AG08396 (cell line): ENCODE measurements at places on chromosomes 7 and 10.

GRCh38 chr7:111556977-111557376, 5.3 kb downstream of the IMMP2L start:
- no peak for DNase-seq

- no peak for DNase-seq
Observed at GRCh38 chr7:50272808-50273207, 31.7 kb upstream of the IKZF1 start.

DNA sequence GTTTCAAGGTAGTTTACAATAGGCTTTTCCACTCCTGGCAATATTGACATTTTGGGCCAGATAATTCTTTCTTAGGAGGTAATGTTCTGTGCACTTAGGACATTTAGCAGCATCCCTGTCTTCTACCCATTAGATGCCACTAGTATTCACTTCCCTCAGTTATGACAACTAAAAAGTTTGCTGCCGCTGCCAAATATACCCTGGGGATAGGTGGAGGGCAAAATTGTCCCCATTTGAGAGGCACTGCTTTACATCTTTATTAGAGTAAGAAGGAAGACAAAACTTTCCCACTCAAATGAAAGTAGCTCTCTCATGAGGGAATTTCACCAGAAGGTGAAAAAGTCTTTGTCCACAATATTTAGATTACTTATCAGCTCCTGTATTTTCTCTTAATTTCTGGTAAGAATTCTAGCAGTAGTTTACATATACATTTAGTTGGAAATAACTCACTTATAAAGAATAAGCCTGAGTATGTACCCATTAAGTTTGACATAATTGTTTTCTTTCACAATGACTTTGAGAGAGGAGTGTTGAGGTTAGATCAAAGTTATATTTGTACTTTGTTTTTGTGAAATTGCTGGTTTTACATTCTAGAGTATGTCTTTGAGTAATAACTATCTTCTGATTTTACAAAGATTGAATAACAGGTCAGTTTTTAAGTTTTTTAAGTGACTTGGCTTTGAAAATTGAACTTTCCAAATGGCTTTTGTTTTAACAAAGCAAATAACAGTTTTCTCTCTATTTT, 46.0 kb downstream of the HELLS start:
- DNase-seq: no peak

DNA sequence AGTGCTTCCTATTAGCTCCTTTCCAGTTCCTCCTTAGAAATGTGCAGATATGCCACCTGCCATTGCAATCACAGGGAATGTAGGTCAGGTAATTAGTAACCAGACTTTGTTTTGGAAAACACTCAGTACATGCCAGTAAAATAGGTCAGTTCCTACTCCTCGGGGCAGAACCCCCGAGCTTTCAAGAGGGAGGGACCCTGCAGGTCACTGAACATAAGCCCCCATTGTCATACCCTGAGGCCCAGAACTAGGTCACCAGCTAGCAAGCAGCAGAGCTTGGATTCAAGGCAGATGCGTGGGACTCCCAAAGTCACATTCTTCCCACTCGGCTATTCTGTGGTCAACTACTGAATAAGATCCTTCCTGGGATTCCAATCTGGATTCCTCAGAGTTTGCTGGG, 104.8 kb downstream of the PPP1R3C start:
- no peak for DNase-seq

- no peak for DNase-seq
Observed at GRCh38 chr10:70334526-70335245, 47.7 kb downstream of the LRRC20 start.

DNA sequence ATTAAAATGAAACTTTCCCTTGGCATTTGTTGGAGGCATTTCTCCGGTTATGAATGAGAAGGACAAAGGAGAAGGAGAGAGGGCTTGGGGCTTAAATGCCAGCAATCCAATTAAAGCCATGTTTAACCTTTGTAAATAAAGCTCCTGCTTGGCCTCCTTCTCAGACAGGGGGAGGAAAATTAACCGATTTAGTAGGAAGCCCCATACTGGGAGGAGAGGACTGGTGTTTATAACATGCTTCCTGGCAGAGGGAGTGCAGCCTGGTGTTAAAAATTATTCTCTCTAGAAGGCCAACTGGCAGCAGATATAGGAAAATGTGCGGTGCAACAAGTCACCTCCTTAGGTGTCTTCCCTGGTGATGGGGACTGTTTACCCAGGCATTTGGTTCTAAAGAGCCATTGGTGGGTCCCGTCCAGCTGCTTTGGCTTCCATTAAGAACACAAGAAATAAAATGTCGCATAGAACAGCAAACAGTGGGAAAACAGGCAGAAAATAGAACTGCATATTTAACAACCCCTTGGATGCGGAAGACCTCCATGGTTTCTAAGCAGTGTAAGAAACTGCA, 846.5 kb downstream of the TYW1 start:
- DNase-seq: no peak

DNA sequence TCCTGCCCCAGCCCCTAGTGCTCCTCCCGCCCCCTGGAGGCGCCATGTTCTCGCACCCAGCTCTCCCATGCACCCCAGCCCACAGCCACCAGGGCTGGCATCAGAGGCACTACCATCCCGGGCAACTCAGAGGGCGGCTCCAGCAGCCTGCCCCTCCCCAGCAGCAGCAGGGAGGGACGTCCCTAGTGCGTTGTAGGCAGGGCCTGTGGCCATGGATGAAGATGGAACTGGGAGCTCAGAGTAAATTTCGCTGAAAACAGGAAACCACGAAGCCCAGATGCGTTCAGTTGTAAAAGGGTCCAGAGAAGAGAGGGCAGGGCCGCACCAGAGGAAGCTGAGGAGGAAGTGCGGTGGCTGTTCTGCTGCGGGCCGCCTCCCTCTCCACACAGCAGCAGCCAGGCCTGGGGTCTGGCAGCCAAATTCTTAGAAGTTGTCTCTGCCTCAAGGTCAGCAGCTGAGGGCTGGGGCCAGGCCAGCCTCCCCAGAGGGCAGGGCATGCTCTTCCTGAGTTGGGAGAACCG, 24.6 kb downstream of the VSIR start:
- DNase-seq: peak; percentile 34

DNA sequence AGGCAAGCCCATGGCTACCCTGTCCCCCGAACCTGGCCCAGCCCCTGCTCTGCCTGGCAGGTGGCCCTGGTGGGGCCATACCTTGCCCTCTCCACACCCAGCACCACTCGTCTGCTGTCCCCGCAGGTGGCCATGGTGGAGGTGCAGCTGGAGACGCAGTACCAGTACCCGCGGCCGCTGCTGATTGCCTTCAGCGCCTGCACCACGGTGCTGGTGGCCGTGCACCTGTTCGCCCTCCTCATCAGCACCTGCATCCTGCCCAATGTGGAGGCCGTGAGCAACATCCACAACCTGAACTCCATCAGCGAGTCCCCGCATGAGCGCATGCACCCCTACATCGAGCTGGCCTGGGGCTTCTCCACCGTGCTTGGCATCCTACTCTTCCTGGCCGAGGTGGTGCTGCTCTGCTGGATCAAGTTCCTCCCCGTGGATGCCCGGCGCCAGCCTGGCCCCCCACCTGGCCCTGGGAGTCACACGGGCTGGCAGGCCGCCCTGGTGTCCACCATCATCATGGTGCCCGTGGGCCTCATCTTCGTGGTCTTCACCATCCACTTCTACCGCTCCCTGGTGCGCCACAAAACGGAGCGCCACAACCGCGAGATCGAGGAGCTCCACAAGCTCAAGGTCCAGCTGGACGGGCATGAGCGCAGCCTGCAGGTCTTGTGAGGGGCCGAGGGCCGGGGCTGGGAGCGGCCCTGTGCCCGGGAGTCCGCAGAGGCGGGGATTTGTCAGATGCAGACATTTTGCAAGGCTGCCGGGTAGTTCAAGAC, 13.2 kb downstream of the ORAI2 start:
- no peak for DNase-seq

DNA sequence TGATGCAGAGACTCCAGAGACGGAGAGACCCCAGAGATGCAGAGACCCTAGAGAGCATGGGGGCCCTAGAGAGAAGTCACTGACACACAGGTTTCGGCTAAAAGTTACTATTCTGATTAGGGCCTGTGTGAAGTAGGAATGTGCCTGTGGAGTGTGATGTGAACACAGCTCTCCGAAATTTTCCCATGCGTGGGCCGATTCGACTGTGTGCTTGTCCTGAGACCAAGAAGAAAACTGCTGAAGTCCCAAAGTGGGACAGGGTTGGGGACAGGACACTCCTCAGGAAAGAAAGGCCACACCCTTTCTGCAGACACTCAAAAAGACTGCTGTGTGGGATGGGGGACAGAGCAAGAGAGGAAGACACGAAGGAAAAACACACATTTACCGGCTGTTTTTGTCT, 533.5 kb downstream of the PTPRN2 start:
- DNase-seq: no peak

DNA sequence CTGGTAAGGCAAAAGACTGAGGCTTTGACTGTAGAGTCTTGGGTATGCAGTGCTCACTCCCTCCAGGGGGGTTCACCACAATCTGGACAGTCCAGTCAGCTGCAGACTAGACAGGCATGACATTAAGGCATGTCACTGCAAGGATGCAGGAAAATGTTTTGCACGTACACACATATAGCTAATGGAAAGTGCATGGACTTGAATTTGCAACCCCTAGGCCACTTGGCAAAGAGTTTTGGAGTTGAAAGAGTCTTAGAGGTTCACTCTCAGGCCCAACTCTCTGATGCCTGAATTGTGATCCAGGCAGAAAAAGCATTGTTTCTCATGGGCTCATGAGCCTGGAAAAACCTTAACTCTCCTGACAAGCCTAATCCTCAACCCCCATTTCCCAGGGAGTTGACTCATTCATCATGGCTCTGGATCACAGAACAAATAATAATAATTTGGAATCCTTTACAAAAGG, 51.9 kb downstream of the LAMB4 start:
- DNase-seq: no peak

- no peak for DNase-seq
Observed at GRCh38 chr7:116955801-116956476, 2.6 kb downstream of the ST7 start.

DNA sequence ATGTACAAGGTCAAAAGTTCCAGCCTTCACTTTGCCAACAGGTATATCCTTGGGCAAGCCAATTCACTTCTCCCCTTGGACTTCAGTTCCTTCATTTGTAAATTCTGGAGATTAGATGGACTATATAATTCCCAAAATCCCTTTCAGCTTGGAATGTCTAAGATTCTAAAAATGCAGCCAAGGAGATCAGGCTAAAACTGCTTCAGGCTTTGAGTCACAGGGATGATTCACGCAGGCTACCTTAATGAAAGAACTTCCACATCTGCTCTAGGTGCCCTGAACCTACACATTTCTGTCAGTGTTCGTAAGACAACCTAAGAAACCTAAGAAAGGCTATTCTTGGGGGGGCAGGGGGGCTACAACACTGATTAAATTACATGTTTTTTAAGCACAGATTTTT, 7.1 kb downstream of the CPVL start:
- no peak for DNase-seq

DNA sequence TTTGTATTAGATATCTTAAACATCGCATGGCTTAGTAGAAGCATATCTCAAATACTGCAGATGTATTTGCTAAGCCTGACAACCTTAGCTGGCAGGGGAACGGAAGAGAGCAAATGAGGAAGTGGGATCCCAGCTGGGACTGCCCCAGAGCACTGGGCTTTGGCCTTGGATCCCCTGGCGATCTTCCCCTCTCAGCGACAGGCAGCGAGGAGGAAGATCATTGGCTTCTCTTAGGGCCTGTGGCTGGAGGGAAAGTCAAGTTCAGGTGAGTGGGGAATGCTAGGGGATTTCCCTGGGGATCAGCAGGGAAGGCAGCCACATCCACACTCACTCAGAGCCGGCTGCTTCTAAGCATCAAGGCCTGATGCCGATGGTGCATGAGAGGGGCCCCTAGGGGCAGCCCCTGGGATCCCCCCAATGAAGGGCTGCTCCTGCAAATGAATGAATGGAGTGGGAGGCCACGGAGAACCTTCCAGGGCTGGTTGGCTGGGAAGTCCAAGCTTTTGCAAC, 42.0 kb downstream of the LYZL2 start:
- no peak for DNase-seq

GRCh38 chr7:2965745-2966270, 77.9 kb downstream of the CARD11 start:
- DNase-seq: no peak

GRCh38 chr10:43105956-43106229, 29.0 kb downstream of the RET start:
- no peak for DNase-seq

DNA sequence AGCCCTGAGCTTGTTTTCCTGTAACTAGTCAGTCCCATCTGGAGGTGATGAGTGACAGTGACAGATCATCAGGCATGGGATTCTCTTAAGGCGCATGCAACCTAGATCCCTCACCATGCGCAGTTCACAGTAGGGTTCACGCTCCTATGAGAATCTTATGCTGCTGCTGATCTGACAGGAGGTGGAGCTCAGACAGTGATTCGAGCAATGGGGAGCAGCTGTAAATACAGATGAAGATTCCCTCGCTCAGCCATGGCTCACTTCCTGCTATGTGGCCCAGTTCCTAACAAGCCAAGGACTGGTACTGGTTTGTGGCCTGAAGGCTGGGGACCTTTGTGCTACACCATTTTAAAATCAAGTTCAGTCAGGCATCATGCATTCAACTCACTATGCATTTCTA, 221.7 kb downstream of the KIAA1217 start:
- DNase-seq: no peak

GRCh38 chr10:66277481-66277880, 648.4 kb upstream of the LRRTM3 start:
- DNase-seq: no peak

GRCh38 chr7:158814637-158815036, 14.7 kb downstream of the ESYT2 start:
- DNase-seq: no peak

- DNase-seq: no peak
Observed at GRCh38 chr7:6166443-6166891, 106.0 kb downstream of the CYTH3 start.

GRCh38 chr7:92988051-92988450, 129.7 kb downstream of the SAMD9 start:
- peak; percentile 20 for DNase-seq

GRCh38 chr10:8060010-8060703, 5.7 kb downstream of the GATA3 start:
- DNase-seq: no peak

GRCh38 chr7:76356823-76357222, 2.0 kb downstream of the YWHAG start:
- no peak for DNase-seq

- no peak for DNase-seq
Observed at GRCh38 chr7:121503039-121503438, 106.9 kb upstream of the FAM3C start.

GRCh38 chr10:3624367-3624766, 160.6 kb downstream of the KLF6 start:
- DNase-seq: peak; percentile 17

- no peak for DNase-seq
Observed at GRCh38 chr7:142833174-142834048, 21.5 kb upstream of the EPHB6 start.

DNA sequence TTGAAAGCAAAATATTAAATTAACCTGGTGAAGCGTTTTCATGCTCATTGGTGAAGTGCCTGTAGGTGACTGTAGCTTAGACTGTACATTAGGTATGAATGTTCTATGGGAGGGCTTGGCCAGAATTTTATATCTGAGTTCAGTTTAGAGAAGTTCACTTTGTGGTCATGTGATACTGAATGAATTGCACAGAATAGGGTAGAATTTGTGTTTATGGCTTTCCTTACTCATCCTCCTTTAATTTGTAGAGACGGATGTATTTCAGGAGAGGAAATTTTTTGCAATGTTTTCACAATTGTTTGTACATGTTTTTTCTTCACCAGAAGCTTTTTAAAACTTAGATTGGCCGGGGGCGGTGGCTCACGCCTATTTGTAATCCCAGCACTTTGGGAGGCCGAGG, 32.3 kb downstream of the REEP3 start:
- no peak for DNase-seq
